ENCODE measurements at places on chromosomes 4 and X. TPM values are rescaled to one million over a fixed set of nuclear protein-coding genes. Genes with fewer than 3 reads are reported as not detected.

Gene SYTL5
- total RNA-seq, result 2.1 TPM

Gene KCNE5
- not detected for total RNA-seq

Gene DSPP
- not detected for total RNA-seq

Gene CFAP99
- 7.4 TPM for total RNA-seq

- no peaks in the 10 kb centered on the region for H3K4me1 ChIP-seq
- no peak overlapping the region for H3K4me3 ChIP-seq
- H3K27ac ChIP-seq, result no peak overlapping the region
- no peaks in the 10 kb centered on the region for H3K36me3 ChIP-seq
- no peaks in the 10 kb centered on the region for H3K27me3 ChIP-seq
These were observed 51.6 kb upstream of the HTR2C start for GRCh38 chrX:114532111-114532805.

DNA sequence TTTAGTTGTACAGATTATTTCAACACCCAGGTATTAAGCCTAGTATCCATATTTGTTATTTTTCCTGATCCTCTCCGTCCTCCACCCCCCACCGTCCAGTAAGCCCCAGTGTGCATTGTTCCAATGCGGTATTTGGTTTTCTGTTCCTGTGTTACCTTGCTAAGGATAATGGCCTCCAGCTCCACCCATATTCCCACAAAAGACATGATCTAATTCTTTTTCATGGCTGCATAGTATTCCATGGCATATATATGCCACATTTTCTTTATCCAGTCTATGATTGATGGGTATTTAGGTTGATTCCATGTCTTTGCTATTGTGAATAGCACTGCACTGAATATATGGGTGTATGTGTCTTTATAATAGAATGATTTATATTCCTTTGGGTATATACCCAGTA is 22.1 kb upstream of the LNX1 start:
- H3K27me3 ChIP-seq, result no peaks in the 10 kb centered on the region
- H3K27ac ChIP-seq, result no peak overlapping the region
- H3K4me3 ChIP-seq, result no peak overlapping the region
- H3K36me3 ChIP-seq, result no peaks in the 10 kb centered on the region
- no peaks in the 10 kb centered on the region for H3K4me1 ChIP-seq

GRCh38 chr4:139560406-139561104 is 4.5 kb upstream of the SETD7 start:
- no peaks in the 10 kb centered on the region for H3K27me3 ChIP-seq
- no peaks in the 10 kb centered on the region for H3K4me1 ChIP-seq
- no peaks in the 10 kb centered on the region for H3K36me3 ChIP-seq

GRCh38 chrX:39967348-39967747 is 130.4 kb downstream of the BCOR start:
- H3K27ac ChIP-seq, result no peak overlapping the region
- no peaks in the 10 kb centered on the region for H3K4me1 ChIP-seq
- no peaks in the 10 kb centered on the region for H3K27me3 ChIP-seq
- no peaks in the 10 kb centered on the region for H3K36me3 ChIP-seq

DNA sequence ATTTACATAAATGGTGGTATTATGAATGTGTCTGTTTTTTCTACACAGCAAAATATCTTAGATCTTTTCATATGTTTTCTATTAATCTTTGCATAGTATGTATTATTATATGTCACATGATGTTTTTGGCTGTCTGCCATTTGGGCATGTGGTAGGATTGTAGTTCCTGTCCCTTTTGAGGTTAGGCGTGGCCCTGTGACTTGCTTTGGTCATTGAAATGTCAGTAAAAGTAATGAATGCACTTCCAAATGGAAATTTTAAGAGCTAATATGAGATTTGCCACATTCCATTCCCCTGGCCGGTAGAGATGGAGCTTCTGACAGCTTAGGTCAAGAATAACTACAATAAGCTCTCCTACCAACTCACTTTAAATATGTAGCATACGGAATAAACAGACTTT is 45.1 kb downstream of the JADE3 start:
- no peak for DNase-seq
- H3K4me1 ChIP-seq, result no peaks in the 10 kb centered on the region
- H3K4me3 ChIP-seq, result no peak overlapping the region
- no peaks in the 10 kb centered on the region for H3K27me3 ChIP-seq

GRCh38 chrX:84320614-84321013 is 132.6 kb upstream of the RPS6KA6 start:
- DNase-seq, result no peak
- no peak overlapping the region for H3K27ac ChIP-seq
- H3K4me3 ChIP-seq, result no peak overlapping the region
- no peaks in the 10 kb centered on the region for H3K4me1 ChIP-seq
- H3K36me3 ChIP-seq, result no peaks in the 10 kb centered on the region

GRCh38 chr4:1547856-1548826 is 136.0 kb downstream of the FAM53A start:
- no peaks in the 10 kb centered on the region for H3K36me3 ChIP-seq
- H3K4me1 ChIP-seq, result peaks cover 14% of the 10 kb centered on the region
- no peak overlapping the region for H3K4me3 ChIP-seq

DNA sequence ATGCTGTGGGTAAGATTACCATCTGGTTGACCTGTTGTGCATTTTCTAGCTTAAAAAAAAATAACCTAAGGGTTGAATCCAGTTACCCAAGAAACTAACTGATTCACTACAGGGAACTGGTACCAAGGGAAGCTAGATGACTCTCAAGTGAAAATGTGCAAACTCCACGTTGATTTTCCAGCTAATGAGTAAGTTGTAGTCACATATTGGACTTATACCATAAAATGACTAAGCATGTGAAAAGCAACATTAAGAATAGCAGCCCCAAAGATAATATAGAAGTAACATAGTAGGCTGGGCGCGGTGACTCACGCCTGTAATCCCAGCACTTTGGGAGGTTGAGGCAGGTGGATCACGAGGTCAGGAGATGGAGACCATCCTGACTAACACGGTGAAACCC is 270.9 kb downstream of the SPRY1 start:
- H3K4me1 ChIP-seq, result no peaks in the 10 kb centered on the region
- DNase-seq, result no peak
- no peaks in the 10 kb centered on the region for H3K36me3 ChIP-seq
- H3K27me3 ChIP-seq, result no peaks in the 10 kb centered on the region
- no peak overlapping the region for H3K4me3 ChIP-seq
- no peak overlapping the region for H3K27ac ChIP-seq

DNA sequence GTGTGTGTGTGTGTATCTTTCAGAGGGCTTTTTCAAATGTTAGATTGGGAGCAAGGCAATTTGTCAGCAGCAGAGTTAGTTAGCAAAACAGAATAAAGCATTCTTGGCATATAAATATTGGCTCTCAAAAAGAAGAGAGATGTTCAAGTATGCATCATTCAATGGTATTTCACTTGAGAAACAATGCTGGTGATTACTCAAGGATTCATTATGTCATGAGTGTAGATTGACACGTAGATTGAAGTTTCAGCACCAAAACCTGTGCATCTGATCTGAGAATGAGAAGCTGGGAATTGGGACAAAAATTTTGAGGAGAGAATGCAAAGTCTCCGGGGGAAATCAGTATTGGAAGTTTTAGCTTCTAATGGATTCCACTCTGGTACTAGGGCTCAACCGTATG is 241.4 kb downstream of the FRMPD4 start:
- no peak overlapping the region for H3K4me3 ChIP-seq
- H3K27me3 ChIP-seq, result no peaks in the 10 kb centered on the region
- no peak for DNase-seq
- no peaks in the 10 kb centered on the region for H3K4me1 ChIP-seq

DNA sequence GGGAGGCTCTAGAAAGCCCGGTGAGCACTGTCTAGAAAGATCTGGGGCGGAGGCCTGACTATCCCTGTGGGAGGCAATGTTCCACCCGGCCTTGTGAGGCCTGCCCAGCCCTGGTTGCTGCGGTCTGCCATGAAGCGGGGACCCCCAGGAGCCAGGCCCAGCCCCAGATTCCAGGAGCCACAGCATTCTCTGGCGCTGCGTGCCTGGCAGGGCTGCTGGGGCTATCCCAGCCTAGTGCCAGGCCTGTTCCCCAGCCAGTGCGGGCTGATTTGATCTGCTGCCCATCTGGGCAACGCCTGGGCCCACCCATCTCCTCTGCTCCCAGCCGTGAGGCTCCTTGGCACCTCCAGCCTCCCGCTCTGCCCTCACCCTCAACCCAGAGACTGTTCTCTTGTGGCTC is 19.6 kb downstream of the ATP2B3 start:
- no peak overlapping the region for H3K4me3 ChIP-seq
- DNase-seq, result no peak
- no peaks in the 10 kb centered on the region for H3K36me3 ChIP-seq
- H3K27me3 ChIP-seq, result no peaks in the 10 kb centered on the region
- no peaks in the 10 kb centered on the region for H3K4me1 ChIP-seq

All from prostate gland (tissue), 2 donors.